Kidney (tissue), 22 donors: ENCODE measurements at places on chromosomes 2 and 18. TPM values are rescaled to one million over a fixed set of nuclear protein-coding genes. Genes with fewer than 3 reads are reported as not detected.

GATA6 gene
- total RNA-seq: 10.9 TPM

C2orf78 gene
- not detected for total RNA-seq

TMEM247 gene
- not detected for total RNA-seq

MC5R gene
- not detected for total RNA-seq

POTEC gene
- total RNA-seq: not detected

SLC5A7 gene
- total RNA-seq: 0.88 TPM

TSPYL6 gene
- not detected for total RNA-seq

ERBB4 gene
- total RNA-seq: 152 TPM

MC4R gene
- total RNA-seq: 0.19 TPM

SRD5A2 gene
- 0.22 TPM for total RNA-seq

USP40 gene
- total RNA-seq: 51.6 TPM

ANKRD36B gene
- total RNA-seq: 23.3 TPM

DSG1 gene
- not detected for total RNA-seq

SGPP2 gene
- total RNA-seq: 89.8 TPM

FHL2 gene
- total RNA-seq: 75.9 TPM

SKOR2 gene
- total RNA-seq: not detected

ANKRD30B gene
- not detected for total RNA-seq

KIF3C gene
- 4.8 TPM for total RNA-seq

RFTN2 gene
- 4.0 TPM for total RNA-seq

C2orf66 gene
- total RNA-seq: not detected

ADD2 gene
- total RNA-seq: 2.9 TPM

SATB2 gene
- total RNA-seq: 17.5 TPM

PLEKHB2 gene
- 85.4 TPM for total RNA-seq

GREB1L gene
- 0.79 TPM for total RNA-seq

PAX8 gene
- 607 TPM for total RNA-seq

SULT1C2 gene
- 67.4 TPM for total RNA-seq

CXCR1 gene
- total RNA-seq: 0.09 TPM

PLGLB1 gene
- 4.1 TPM for total RNA-seq

TRIM43 gene
- not detected for total RNA-seq

CNDP1 gene
- 1.4 TPM for total RNA-seq

IL36B gene
- total RNA-seq: not detected

REG3A gene
- not detected for total RNA-seq

ARHGAP25 gene
- total RNA-seq: 20.4 TPM

GDF7 gene
- total RNA-seq: 12.5 TPM
